ENCODE measurements at places on chromosomes 11 and 22. TPM values are rescaled to one million over a fixed set of nuclear protein-coding genes. Genes with fewer than 3 reads are reported as not detected.
A peak's percentile ranks its signal among the peaks of the same experiment; 100 is the strongest.

- no peak for DNase-seq
Observed at GRCh38 chr11:35785287-35786167, 123.0 kb downstream of the TRIM44 start.

DNA sequence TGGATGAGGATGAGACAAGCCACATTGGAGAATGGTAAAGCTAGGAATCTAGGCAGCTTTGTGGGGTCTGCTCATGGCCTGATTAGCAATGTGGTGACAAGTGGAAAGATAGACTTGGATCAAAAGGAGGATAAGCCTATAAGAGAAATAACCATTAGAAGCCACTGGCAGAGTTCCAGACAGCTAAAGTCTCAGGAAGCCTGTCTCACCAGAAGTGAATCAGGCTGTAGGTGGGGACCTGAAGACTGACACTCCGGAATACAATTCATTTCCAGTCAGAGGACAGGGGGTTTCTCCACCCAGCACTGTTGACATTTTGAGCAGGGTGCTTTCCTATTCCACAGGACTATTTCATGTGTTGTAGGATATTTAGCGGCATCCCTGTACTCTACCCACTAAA lies 129.7 kb downstream of the ARHGAP42 start:
- DNase-seq: no peak

Gene ROBO4
- 41.9 TPM for total RNA-seq

Gene PHETA2
- 14.4 TPM for total RNA-seq

Gene ACCSL
- total RNA-seq: not detected

- DNase-seq: peak; percentile 75
Observed at GRCh38 chr11:128904656-128905344, 13.6 kb downstream of the KCNJ5 start.

GRCh38 chr11:76269661-76270261 lies 63.5 kb upstream of the WNT11 start:
- no peak for DNase-seq

Gene TSSK2
- total RNA-seq: not detected

Gene FLRT1
- total RNA-seq: 0.60 TPM

DNA sequence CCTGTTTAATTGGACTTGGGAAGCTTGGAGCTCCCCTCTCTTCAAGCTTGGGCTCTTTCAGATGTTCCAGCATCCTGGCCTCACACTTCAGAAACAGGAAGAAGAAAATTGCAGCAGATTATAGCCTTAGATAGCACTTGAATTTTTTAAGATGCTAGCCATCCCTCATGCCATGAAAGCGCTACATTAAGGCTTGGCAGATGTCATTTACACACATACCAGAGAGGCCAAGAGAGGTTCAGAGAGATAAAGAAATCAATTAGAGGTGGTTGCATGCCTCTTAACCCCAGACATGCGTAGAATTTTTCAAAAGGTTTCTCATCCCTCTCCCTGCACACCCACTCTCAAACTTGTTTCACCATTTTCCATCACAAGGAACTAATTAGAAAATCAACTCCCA lies 31.9 kb upstream of the DBX1 start:
- no peak for DNase-seq

GRCh38 chr11:134270250-134270714 lies 5.9 kb upstream of the GLB1L3 start:
- DNase-seq: no peak

Gene LRP4
- total RNA-seq: 4.0 TPM
